Kidney (tissue), 22 donors: ENCODE measurements at places on chromosomes 6 and 20.

GRCh38 chr6:32972353-32973143, 4.2 kb downstream of the BRD2 start:
- DNase-seq, result no peak

- DNase-seq, result no peak
These were observed 59.8 kb upstream of the HDAC2 start for GRCh38 chr6:114030767-114031166.

DNA sequence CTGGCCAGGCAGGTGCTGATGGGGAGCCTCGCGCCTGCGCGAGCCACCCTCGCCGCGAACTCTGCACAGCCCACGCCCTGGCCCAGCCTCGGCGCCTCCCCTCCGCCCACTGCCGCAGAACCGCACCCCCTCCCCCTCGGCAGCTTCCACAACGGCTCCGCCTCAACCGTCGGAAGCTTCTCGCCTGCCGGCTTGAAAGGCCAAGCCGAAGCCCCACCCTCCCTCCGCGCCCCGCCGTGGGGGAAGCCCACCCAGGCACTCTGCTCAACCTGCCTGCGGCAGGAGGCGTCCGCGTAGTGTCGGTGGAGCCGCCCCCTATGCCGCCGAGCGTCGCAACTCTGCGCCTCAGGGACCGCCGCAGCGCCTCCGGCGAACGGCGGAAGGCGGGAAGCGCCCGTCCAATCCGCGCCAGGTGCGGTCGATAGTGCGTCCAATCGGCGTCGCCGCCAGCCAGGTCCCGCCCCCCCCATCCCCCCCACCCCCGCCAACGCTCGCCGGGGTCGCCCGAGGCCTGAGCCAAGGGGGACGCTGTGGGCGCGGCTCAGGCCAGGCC, at the start of gene SYCP2:
TSS of gene SYCP2 (minus strand) at position 342 of the 553 bp plus-strand sequence. CDS start 11,224 bp downstream, outside the sequence.
- DNase-seq, result peak; percentile 69

GRCh38 chr6:22059946-22060345, 236.9 kb downstream of the PRL start:
- no peak for DNase-seq

DNA sequence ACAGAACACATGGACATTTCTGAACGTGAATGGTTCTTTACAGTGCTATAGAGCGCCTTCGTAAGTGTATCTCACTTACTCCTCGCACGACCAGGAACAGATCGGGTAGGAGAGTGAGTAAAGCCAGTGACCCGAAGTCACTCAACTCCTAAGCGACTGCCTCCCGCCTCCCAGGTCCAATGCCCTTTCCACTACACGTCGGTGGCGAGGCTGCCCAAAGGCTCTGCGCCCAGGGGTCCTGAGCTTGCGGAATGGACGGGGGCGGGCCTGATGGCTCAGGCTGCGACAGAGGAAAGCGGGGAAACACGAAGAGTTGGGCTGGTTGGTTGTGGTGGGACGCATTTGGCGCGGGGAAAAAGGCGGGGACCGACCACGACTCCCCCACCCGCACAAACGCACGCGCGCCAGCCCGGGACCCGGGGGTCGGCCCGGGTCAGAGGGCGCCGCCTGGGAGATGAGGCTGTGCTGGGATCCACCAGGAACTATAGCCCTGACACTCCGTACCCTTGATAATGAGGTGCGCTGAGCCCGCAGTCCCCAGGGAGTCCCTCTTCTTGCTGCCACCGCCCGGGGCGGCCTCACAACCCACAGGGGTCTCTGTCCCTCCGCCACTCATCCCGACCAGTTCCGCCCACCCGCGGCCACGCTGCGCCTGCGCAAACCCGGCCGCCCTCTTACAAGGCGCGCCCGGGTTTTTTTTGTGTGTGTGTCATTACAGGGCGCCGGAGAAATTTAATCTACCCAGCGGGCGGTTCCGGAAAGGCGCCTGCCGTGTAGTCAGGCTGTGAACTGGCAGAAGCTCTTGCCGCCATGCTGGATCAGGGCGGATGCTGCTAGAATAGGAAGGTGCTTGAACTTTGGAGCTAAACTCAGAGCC, at the start of gene BLOC1S5:
TSS of gene BLOC1S5 (minus strand) at position 629 of the 877 bp plus-strand sequence. CDS start at position 616, 13 bp downstream.
- peak; percentile 99 for DNase-seq

GRCh38 chr6:6721606-6722005, 133.1 kb downstream of the LY86 start:
- DNase-seq, result no peak

DNA sequence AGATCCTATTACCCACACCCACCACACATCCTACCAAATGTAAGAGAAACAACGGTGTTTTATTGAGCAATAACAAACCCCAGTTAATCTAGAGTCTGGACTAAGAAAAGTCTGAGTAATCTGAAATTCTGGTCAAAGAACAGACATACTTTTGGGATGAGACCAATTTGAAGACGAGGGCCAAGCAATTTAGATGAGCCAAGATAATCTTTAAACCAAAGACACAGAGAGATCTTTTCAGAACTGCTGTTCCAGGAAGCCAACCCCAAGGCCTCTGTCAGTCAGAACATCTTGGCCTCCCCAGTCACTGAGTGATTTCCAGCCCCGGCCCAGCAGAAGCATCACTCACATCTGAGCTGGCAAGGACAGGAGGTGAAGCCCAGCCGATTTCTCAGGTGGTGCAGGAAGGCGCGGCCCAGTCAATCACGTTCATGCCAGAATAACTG, 118.5 kb upstream of the SYNDIG1 start:
- no peak for DNase-seq

DNA sequence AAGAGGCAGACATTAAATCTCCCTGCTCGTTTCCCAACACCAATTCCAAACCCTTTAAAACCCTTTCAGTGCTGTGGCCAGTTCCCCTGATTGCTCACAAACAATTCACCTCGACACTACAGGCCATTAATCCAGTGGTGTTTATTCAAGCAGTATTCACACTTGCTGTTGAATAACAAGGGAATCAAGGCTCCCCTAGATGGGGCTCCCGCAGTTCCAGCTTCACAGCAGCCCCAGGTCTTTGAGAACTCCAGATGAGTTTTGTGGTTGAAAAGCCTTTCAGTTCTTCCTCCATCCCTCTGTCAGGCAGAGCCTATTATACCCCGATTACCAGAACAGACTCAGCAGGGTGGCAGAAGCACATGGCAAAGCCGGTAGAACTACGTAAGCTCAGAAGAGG, 36.2 kb downstream of the JAG1 start:
- DNase-seq, result no peak

GRCh38 chr6:32492351-32492750, 37.7 kb downstream of the HLA-DRB5 start:
- DNase-seq, result no peak

DNA sequence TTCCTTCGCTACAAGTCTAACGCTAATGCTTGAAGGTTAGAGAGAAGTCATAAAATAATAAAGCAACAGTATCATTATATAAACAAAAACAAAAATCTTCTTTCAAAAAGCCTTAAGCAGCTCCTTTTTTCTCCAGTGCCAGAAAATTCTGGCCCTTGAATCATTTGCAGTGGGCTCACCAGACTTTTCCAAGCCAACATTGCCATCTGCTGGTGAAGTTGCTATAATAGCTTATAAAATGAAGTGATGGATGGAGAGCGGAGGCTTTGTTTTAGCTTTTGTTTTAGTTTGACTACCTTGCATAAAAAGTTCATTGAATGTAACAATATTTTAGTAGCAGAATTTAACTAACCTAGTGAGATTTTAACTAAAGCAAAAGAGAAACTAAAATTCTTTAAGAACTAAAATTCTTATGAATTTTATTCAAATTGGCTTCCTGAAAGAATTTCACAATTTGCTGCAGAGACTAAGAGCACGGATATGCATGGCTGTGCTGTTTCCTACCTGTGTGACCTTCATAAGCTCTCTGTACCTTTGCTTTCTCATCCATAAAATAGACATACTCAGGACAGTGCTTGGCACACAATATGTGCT, 44.8 kb upstream of the SLC2A12 start:
- peak; percentile 77 for DNase-seq

- no peak for DNase-seq
These were observed 92.5 kb downstream of the CD83 start for GRCh38 chr6:14210077-14210476.

GRCh38 chr20:17896193-17896723, 72.3 kb downstream of the SNX5 start:
- DNase-seq, result no peak

DNA sequence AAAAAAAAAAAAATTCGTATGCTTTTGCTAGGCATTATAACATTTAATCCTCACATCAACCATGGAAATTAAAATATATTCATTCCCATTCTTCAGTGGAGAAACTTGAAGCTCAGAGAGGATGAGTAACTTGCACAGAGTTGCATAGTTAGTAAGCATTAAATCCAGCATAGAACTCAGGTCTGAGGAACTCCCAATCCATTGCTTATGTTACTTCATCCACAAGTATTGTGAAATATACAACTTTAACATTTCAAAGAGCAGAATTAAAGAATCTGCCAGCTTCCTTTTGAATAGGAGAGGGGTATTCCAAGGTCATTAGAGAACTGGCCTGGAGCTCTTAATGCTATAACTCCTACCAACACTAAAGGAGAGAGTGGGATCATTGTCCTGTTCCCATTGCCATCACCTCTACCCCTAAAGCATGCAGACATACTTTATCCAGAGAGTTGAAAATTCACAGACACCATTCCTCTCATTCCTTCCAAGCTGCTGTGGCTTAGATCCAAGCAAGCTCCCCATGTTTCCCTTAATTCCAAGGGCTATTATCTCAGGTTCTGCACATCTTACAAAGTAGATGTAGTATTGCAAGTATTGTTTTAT, 91.9 kb downstream of the FLRT3 start:
- no peak for DNase-seq

DNA sequence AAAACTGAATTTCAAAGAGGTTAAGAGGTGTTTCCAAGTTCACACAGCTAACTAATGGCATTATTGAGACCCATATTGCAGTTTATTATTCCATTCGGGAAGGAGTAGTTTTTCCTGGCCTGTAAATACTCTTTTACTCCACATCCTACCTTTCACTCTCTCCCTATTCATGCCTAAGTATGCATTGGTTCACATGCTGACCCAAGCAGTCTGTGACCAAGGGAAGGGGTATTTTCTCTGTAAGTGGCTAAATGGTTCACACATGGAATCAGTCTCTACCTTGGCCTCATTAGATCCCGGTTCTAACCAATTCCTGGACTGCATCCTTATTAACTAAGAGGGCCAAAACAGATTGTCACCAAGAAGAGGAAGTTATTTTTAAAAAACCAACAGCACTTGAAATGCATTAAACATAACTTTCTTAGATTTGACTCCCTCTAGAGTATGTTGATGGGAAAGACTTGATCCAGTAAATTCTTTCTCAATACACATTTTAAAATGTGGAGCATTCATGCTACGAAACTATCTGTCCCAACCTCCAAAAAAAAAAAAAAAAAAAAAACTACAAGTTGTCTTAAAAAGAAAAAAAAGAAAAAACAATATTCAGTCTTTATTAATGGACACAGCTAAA, 17.8 kb upstream of the RSPO3 start:
- peak; percentile 43 for DNase-seq

GRCh38 chr6:133159255-133159795, 81.8 kb upstream of the EYA4 start:
- no peak for DNase-seq

GRCh38 chr6:56279331-56280080, 32.1 kb upstream of the COL21A1 start:
- no peak for DNase-seq

- DNase-seq, result no peak
These were observed 78.1 kb downstream of the MMUT start for GRCh38 chr6:49384904-49385303.

DNA sequence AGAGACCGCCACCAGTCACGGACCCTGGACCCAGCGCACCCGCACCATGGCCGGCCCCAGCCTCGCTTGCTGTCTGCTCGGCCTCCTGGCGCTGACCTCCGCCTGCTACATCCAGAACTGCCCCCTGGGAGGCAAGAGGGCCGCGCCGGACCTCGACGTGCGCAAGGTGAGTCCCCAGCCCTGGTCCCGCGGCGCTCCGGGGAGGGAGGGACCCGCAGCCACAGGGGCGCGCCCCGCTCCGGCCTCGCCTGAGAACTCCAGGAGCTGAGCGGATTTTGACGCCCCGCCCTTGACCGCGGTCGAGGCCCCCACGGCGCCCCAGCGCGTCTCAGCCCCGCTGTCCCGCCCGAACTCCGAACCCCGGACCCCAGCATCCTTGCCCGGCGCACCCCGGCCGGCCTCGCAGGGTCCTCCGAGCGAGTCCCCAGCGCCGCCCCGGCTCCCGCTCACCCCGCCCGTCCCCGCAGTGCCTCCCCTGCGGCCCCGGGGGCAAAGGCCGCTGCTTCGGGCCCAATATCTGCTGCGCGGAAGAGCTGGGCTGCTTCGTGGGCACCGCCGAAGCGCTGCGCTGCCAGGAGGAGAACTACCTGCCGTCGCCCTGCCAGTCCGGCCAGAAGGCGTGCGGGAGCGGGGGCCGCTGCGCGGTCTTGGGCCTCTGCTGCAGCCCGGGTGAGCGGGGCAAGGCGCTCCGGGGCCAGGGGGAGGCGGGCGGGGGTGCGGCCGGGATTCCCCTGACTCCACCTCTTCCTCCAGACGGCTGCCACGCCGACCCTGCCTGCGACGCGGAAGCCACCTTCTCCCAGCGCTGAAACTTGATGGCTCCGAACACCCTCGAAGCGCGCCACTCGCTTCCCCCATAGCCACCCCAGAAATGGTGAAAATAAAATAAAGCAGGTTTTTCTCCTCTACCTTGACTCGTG, at the start of gene OXT:
TSS of gene OXT (plus strand) at position 11 of the 920 bp plus-strand sequence. CDS start at position 47, 36 bp downstream.
- DNase-seq, result no peak

GRCh38 chr20:63968928-63969760, 586 bp downstream of the ZNF512B start:
- DNase-seq, result no peak

GRCh38 chr6:44594481-44594880, 207.0 kb downstream of the CDC5L start:
- DNase-seq, result peak; percentile 36

DNA sequence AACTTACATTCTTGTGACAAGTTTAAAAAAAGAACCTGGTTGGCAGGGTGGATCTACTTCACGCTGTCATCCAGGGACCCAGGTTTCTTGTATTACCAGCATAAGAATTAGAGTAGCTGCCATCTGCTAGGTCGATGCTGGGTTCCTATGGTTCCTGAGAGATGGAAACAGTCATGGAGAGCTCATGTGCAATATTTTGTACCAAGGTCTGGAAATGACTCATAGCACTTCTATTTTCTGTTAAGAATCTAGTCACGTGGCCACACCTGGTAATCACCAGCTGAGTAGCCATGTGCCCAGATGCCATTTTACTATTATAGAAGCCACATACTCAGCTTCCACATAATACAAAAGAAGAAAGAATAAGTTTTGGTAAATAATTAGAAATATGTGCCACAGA, 171.3 kb downstream of the CD83 start:
- no peak for DNase-seq

- DNase-seq, result no peak
These were observed 458.3 kb upstream of the MAP3K7 start for GRCh38 chr6:91045161-91045560.
